AG09309 (cell line): ENCODE measurements at places on chromosomes 16 and 17.

- peak; percentile 52 for DNase-seq
Observed at GRCh38 chr17:39001703-39002637, 34.8 kb upstream of the FBXO47 start.

DNA sequence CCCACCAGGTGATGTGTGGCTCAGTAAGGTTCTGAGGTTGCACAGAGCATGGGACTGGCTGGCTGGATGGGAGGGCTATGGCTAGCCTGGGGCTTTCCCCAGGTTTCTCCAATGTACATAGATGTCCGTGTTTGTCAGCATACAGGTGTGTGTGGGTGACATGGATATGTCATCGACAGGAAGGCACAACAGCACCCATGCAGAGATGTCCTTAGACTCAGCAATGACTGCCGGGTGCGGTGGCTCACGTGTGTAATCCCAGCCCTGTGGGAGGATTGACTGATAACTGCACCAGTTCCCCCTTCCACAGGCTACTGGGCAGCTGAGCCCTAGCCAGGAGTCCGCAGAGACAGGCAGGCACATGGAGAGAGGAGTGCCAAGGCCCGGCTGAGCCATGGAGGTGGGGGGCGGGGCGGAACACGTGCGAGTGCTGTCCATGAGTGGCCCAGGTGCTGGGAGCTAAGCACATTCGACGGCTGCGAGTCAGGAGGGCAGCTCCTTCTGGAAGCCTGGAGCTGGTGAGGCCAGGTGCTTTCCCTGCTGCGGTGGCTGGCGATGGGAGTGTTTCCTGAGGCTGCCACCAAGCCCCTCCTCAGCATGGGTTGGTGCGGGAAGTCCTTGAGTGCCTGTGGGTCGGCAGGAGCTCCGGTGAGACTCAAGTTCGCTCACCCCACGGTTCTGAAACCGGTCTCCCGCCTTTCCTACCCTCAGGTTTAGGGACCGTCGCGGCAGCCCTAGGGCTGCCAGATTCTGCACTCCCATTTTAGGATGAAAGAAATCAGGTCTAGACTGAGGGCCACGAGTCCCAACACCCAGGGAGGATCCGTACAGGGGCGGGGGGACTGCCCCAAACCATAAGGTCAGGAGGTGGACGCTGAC lies 858 bp upstream of the ASPSCR1 start:
- no peak for DNase-seq

DNA sequence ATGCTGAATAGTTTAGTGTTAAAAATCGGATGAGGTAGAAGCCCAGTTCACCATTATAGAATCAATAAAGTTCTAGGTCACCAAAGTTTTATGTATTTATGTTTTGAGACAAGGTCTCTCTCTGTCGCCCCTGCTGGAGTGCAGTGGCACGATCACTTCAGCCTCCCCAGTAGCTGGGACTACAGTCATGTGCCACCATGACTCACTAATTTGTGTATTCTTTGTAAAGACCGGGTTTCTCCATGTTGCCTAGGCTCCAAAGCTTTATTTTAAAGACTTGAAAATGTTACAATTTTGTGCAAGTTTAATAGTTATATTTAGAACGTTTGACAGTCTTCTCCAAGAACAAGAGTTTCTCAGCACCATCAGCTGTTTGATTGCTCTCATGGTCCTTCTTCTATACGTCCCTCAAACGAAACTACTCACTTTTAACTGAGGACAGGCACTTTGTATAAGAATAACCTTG lies 32.1 kb downstream of the NDE1 start:
- DNase-seq, result no peak

GRCh38 chr17:79203016-79203415 lies 128.4 kb downstream of the ENGASE start:
- no peak for DNase-seq

GRCh38 chr16:20822521-20823325 lies 16.4 kb downstream of the REXO5 start:
- DNase-seq, result no peak

DNA sequence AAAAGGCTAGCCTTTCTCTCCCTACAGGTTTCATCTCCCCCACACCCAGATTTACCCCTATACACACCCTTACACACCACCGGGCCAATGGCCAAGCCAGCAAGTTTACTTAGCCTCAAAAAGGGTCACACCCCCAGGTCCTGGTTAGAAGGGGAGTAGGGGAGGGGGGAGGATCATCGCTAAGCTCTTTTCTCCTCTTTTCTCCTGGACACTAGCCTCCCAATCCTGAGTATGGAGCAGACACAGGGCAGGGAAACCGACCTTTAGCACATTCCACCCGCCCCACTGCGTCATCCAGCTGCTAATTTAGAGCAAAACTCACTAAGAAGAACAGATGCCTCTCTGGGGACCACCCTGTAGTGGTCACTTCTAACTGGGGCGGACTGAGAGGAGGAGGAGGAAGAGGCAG lies 4.4 kb downstream of the ACLY start:
- no peak for DNase-seq

DNA sequence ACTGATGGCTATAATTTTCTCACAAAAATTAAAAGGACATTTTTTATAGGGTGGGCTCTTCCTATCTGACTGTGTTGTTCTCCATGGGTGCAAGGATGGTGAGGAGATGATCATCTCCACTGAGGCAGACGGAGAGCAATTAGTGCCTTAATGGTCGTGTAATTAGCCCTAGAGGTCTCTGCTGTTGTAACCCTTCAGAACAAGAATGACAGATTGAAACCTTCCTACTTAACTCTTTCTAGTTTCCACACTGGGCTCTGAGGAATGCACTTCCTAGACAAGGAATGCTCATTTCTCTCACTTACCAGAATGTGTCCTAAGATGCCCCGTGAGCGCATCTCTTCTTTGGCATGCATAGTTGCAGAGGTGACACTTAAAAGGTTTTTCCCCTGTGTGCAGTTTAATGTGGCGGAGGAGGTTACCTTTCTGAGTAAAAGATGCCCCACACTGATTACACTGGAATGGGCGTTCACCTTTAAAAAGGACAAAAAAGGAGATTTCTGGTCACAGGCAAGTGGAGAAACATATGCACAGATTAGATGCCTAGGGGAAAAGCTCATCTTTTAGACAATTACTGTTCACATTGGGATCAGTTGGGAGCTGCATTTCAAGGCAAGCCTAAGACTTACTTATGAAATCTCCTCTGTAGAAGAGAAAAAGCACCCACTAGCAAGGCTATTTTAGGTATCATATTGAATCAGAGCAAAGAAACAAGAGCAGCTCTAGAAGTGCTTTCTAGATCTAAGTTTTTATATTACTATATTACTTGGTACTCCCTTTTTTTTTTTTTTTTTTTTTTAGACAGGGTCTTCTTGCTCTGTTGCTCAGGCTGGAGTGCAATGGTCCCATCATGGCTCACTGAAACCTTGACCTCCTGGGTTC lies 53.6 kb downstream of the GRB7 start:
- DNase-seq, result no peak

DNA sequence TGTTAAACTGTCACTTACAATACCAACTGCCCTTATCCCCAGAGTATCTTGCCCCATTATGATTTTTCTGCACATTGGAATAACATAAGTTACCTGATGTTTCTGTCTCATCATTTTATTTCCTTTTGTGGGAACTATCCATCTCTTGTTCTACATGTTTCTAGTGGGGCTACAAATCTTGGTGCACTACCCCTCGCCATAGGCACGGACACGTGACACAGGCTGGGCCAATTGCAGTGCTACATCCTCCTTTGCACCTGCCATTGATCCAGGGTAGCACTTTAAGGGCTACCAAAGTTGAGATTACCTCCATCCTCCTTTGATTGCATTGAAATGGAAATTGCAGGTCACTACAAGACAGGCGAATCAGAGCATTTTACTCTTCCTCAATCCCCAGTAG lies 14.2 kb upstream of the SYT17 start:
- no peak for DNase-seq

DNA sequence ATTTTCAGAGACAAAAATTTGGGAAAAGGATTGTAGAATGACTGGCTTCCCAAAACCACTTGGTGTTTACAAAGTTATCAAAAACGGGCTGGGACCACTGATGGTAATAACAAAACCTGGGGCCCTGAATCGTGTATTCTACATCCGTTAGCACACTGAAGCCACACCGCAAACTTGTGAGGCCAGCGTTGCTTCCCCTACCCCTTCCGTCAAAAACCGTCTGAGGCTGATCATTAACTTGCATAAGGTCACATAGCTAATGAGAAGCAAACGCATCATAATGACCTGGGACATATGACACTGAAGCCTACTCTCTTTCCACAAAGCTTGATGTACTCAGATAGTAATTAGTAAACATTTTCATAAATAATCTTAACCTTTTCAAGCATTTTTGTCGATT lies 704.3 kb downstream of the MAF start:
- no peak for DNase-seq

DNA sequence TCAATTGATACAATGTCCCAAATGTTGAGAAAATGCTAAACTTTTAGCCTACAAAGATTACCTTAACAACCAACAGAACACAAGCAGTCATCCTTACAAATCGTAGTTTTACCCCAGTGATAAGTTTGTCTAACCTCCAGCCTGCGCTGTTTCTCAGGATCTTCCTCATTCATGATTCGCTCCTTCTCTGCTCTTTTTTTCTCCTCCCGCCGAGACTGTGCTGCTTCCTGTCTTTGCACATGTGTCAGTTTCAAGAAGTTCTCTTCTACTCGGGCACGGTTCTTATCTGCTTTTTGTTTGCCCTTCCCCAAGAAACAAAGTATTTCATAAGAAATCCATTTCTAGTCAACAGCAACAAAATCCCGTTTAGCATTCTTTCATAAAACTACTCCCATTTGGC lies 10.2 kb upstream of the STRADA start:
- DNase-seq, result no peak

GRCh38 chr17:41498276-41498675 lies 7.1 kb downstream of the KRT13 start:
- no peak for DNase-seq

- no peak for DNase-seq
Observed at GRCh38 chr16:50050802-50051201, 15.0 kb upstream of the HEATR3 start.

DNA sequence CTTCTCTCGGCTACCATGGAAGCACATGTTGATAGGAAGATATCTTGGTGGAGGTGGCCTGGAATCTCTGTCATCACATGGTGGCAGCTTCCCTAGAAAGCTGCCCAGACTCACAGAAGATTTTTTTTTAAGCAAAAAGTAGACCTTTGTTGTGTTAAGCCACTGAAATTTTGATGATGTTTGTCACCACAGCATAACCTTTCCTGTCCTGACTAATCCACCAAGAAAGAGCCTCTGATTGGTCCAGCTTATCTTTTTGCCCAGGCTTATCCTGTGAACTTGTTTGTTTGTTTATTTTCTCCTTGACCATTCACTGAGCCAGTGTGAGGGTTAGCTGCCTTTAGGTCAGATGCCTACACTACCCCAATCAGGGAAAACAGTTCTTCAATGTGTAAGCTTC lies 96.5 kb upstream of the LHX1 start:
- DNase-seq, result no peak

DNA sequence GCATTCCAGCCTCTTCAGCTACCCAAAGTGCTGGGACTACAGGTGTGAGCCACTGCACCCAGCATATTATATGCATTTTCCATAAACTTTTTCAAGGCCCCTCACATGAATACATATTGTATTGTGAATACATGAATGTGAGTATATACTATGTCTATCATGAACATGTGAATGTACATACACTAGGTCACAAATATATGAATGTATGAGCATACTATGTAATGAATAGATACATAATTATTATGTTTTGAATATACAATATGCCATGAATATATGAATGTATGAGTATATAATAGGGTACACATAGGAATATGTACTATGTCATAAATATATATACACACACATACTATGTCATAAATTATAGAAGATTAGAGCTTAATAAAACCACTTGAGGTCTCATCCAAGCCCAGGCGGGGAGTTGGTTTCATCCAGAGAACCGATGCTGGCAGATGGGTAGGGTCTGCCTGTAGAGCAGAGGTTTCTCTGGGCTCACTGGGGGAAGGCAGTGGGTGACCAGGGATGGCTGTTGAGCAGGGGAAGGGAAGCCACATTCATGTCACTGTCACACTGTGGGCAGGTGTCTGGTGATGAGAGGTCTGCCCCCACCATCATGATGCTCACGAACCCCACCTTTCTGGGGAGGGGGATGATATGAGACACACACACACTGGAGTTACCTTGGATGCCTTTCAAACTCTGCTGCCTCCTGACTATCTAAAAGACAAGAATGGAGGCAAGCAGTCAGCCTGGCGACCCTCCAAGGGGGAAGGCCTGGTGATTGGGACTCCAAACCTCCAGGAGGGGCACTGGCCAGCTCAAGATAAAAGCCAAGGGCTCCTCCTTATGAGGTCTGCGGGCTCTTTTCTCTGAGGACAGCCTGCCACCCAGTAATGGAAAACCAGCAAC lies 7.3 kb downstream of the C16orf95 start:
- no peak for DNase-seq

- no peak for DNase-seq
Observed at GRCh38 chr16:27515874-27516353, 33.8 kb downstream of the GTF3C1 start.

DNA sequence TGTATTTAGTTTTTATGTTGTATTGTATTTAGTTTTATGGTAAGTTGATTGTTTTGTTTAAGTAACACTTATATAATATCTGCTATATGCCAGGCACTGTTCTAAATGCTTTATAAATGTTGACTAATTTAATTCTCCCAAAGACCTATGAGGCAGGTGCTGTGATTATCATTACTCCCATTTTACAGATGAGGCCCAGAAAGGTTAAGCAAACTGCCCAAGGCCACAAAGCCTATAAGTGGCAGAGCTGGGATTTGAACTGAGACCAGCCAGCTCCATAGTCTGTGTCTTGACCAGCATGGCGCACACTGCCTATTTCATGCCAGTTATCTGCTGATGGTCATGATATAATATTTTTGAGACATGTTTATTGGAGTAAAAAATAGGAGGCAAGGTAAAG lies 24.0 kb downstream of the IL21R start:
- no peak for DNase-seq

GRCh38 chr17:48506246-48506645 lies 24.6 kb downstream of the HOXB1 start:
- DNase-seq, result no peak

DNA sequence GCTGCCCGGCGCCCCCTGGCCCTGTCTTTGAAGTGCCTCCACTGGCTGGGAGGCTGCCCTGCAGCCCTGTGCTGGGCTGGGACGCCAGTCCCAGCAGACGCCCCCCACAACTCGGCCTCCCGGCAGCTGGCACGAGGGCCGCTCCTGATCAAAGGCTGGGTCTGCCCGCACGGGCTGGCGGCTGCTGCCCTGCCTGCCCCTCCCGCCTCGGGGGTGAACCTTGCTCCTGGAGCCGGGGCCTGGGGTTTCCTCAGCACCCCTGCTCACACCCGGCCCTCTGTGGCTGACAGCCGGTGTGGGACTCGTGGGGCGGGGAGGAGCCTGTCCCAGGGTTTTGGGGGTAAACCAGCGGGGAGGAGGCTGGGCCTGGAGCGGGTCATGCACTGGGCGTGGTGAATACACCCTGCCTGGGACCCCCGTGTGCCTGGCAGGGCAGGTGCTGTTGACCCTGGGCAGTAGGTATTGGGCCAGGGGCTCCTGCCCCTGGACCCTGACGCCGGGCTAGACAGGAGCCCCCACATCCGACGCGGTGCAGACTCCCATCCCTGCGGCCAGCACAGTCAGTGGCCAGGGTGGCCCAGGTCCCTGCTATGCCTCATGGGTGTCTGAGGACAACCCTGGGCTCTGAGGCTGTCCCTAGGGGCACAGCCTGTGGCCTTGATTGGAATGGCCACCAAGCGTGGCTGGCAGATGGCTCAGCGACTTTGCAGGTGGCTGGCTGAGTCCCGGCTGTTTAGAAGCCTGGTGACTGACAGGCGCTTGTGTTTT lies 21.7 kb downstream of the CENPX start:
- DNase-seq, result no peak
